ENCODE measurements at places on chromosomes 6 and 20. TPM values are rescaled to one million over a fixed set of nuclear protein-coding genes. Genes with fewer than 3 reads are reported as not detected.

The C6orf132 gene
- total RNA-seq: 0.05 TPM

The STMND1 gene
- not detected for total RNA-seq

The ENPP1 gene
- total RNA-seq: 23.7 TPM

- H3K27ac ChIP-seq: no peak overlapping the region
- H3K27me3 ChIP-seq: no peaks in the 10 kb centered on the region
- no peak overlapping the region for H3K4me3 ChIP-seq
- peaks cover 8% of the 10 kb centered on the region for H3K4me1 ChIP-seq
- peaks cover 4% of the 10 kb centered on the region for H3K36me3 ChIP-seq
- DNase-seq: no peak
Measured at GRCh38 chr20:62910777-62911497, 15.4 kb downstream of the DIDO1 start.

- no peaks in the 10 kb centered on the region for H3K36me3 ChIP-seq
- no peak for DNase-seq
- H3K4me1 ChIP-seq: no peaks in the 10 kb centered on the region
- no peaks in the 10 kb centered on the region for H3K27me3 ChIP-seq
- no peak overlapping the region for H3K4me3 ChIP-seq
Measured at GRCh38 chr6:44012078-44012493, 115.2 kb downstream of the MRPL14 start.

GRCh38 chr6:168057836-168058235 lies 21.2 kb downstream of the FRMD1 start:
- H3K27ac ChIP-seq: no peak overlapping the region
- H3K4me3 ChIP-seq: no peak overlapping the region
